IMR-90 (cell line): ENCODE measurements at places on chromosomes 12 and 14. TPM values are rescaled to one million over a fixed set of nuclear protein-coding genes. Genes with fewer than 3 reads are reported as not detected.

- no peak for DNase-seq
Measured at GRCh38 chr12:102913453-102914226, 3.4 kb downstream of the PAH start.

- DNase-seq, result no peak
Measured at GRCh38 chr14:101134851-101135433, 231.4 kb upstream of the RTL1 start.

DNA sequence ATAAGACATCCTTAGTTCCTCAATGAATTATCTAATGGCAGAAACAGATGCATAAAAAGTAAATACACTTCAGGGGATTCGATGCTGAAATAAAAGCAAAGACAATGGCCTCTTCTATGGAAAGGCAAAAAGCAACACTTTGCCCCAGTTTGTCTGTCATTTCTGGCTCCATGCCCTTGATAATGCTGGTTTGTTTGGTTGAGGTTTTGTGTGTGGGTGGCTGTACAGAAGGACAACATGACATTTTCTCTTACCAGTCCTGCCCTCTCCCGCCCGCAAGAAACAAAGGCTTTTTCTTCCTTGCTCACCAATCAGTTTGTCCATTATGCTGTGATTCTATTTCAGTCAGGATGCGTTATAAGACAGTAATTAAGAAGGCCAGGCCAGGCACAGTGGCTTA is 18.1 kb upstream of the WDR89 start:
- peak; percentile 10 for DNase-seq

- DNase-seq, result no peak
Measured at GRCh38 chr12:30525171-30525570, 170.5 kb downstream of the IPO8 start.

DNA sequence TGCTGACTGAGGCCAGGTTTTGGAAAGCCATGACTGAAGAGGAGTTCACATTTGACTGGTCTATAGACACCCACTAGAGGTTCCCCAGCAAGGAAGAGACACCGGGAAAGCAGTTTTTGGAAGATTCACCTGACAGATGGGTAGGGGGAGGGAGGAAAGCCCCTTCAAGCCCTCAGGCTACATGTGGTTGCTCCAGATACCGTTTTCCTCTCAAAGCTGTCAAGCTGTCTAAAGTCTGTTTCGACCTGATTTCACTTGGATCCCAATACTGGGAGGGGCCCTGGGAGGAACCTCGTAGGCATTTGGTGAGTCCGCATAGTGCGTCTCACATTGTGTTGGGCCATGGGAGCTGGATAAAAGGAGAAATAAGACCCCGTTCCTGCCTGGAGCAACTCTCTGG is 1.7 kb upstream of the LRP1 start:
- DNase-seq, result no peak

- DNase-seq, result no peak
Measured at GRCh38 chr14:69073915-69074314, 79.0 kb downstream of the DCAF5 start.

DNA sequence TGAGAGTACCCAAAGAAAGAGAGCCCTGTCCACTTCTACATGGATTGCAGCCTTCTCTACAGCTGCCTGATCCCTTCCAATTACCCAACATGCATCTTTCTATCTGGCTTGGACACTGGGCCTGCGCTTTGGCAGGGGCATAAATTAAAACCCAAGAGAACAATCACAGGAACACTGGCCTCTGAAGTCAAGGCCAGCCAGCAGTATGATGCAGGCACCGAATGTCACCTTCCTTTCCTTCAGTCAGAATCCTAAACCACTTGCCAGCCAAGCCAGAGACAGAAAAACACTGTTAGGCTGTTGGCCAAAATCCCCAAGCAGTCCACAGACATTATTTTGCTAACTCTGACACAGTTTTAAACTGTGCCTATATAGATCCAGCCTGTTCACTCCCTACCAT is 113.7 kb downstream of the DUSP6 start:
- no peak for DNase-seq

DNA sequence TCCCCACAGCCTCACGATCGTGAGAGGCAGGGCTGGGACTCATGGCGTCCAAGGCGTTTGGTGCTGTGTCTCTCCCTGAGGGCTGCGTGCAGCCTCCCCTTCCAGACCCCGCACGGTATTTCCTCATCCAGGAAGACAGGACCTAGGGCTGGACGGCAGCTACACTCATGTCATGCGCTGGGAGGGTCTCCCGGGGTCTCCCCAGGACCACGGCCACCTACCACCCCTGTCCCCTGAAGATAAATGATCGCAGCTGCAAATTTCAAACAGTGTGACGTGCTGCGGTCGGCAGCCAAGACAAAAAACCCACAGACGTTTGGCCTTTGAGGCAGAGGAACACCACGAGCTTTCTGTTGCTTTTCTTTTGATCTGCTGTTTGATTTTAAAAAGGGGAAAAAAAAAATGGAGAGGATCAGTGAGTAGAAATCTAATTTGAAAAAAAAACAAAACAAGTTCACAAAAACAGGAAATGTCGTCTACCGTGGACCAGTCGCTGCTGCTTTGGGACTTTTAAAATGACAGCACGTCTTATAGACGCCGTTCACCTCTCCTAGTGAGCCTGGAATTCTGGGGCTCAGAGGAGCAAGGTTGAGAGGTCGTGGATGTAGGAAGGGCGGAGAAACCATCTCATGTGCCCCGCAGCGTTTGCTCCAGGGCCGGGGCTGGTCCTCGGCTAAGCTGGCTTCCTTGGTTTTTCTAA is 237.6 kb downstream of the SLC41A2 start:
- peak; percentile 47 for DNase-seq

DNA sequence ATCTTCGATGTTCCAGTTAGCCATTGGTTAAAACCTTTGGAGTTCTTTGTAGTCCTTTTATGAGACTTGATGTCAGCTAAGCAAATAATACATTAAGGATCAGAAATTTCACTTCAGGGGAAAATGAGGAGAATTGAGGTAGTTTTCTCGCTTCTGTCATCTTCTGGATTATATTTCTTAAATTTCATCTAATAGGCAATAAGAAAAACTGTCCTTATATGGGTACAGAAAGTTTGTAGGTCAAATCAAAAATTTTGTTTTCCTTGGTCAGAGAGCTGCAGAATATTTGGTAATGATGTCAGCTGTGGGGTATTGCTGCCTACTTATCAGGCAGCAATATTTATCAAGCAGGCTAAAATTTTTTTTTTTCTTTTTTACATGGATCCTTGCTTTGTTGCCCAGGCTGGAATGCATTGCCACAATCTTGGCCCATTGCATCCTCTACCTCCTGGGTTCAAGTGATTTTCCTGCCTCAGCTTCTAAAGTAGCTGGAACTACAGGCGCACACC is 37.1 kb downstream of the RIMKLB start:
- peak; percentile 19 for DNase-seq

DNA sequence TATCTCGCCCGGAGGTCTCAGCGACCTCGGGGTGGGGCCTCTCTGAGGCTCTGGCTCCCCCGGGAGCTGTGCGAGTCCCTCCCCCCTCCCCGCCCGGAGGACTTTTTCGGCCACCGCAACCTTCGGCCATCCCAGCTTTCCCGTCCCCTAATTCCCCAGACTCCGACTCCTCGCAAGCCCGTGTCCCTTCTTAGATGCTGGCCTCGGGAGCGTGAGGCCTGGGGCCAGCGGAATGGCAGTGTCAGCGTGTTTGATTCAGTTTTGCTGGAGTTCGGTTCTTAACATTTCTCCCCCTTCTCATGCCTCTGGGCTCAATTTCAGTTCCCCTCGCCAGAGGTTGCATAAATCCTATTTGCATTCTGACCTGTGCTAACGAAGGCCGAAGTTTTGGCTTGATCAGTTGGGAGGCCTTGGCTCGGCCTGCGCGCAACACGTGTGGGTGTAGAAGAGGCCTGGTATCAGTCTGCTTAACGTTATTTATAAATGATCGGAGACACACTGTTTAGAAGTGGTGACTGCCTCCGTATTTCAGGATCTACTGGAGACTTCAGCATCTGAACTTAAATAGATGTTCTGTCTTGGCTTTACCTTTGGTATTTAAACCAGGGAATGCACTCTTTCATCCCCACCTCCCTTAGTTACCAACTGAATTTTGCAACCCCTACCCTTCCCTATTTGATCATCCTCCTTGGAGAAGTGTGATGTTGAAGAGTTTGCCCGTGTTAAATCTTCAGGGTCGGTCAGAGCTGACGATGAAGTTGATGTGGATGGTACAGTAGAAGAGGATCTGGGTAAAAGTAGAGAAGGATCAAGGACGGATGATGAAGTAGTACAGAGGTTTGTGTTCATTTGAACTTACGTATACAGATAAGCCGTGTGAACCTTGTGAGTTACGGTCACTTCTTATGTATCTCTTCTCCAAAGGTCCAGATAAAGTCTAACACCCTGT is 851 bp downstream of the HSP90B1 start:
- DNase-seq, result peak; percentile 30

DNA sequence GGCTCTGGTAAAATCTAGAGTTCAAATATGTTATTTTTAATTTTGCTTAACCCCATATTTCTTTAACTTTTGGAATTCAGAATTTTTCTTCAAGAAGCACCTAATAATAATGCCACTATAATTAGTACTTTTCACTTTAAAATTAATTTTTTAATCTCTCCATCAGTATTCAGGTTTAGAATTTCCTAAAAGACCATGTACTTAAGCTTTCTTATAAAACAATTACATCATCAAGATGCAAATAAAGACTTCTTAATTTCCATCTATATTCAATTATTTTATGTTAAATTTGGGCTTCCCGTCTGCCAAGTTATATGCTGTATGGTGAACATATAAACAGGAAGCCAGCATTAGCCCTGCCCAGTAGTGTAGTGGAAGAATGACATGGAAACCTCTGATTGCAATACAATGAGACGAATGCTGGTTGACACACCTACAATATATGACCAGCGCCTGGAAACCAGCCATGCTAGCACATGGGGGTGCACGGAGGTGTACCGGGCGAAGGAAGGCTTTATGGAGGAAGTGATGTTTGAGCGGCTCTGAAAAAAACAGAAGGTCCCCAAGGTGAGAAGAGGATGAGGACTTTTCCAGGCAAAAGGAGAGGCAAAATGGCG is 82.2 kb downstream of the LLPH start:
- no peak for DNase-seq

DNA sequence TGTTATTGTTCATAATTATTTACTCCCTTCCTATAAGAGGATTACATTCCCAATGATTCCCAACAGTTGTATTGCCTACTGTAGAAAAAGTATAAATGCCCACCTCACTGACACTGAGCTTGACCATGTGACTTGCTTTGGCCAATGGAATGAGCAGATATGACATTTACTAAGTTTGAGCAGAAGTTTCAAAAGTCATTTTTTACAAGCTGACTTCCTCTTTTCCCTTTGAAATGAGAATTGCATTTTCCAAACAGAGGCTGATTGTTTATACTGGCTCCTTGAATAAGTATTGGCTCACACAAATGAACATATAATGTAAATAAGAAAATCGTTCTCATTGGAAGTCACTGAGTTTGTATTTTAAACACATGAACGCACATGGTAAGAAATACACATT is 116.4 kb upstream of the LRFN5 start:
- no peak for DNase-seq

GRCh38 chr12:90515199-90516175 is 439.5 kb downstream of the CCER1 start:
- DNase-seq, result peak; percentile 56

- DNase-seq, result no peak
Measured at GRCh38 chr14:54698966-54699530, 132.1 kb downstream of the SAMD4A start.

DNA sequence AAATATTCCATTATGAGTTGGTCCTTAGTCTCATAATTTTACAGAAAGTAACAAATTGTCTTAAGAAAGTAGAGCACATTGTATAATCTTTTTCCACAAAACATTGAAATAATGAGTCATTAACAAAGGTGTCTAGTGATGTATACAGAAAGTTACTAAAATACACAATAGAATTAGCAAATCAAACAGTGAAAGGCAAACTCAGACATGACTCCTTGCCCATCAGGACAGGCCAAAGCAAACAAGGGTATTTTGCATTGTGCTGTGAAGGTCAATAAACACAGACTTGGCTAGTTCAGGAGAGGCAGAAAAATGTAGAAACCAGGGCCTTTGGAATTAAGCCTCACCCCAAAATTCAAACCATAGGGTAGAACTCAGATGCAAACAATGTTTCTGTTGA is 37.3 kb downstream of the SIX4 start:
- no peak for DNase-seq

GRCh38 chr14:61489932-61490331 is 168.6 kb downstream of the PRKCH start:
- no peak for DNase-seq

GRCh38 chr14:29351996-29352705 is 575.5 kb downstream of the PRKD1 start:
- no peak for DNase-seq

GRCh38 chr12:42507565-42507964 is 82.0 kb downstream of the PRICKLE1 start:
- no peak for DNase-seq

GRCh38 chr12:64782191-64782876 is 23.1 kb upstream of the GNS start:
- DNase-seq, result no peak

- peak; percentile 52 for DNase-seq
Measured at GRCh38 chr14:63853831-63854293, 1.1 kb downstream of the SYNE2 start.

DNA sequence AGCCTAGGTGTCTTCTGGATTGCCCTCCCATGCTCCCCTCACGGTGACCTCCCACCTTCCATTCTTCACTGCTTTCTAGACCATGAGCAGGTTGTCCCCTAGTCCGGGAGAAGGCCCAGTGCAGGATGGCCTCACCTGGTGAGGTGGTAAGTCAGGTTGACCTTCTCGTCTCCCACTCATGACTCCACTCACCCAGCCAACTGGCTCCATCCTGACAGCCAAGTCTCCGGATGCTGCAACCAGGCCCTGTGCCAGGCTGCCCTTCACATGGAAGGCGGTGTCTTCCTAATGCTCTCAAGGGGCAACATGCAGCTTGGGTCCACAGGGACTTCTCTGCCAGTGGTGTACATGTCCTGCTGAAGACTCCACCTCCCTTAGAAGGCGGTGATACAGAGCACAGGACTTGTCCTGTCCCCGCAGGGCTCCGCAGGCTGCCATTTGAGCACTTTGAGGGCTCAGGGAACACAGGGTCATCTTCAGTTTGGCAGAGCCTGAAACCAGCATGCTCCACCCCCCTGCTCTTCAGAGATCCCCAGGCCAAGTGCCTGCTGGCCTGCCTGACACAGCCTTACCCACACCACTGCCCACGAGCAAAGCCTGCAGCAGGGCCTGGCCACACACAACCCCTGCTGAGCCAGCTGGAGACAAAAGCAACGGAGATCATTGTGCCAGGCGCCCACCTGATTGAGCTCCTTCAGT is 25.4 kb downstream of the BATF start:
- DNase-seq, result no peak

- DNase-seq, result peak; percentile 96
Measured at GRCh38 chr14:68146818-68147217, 327.2 kb downstream of the RAD51B start.

DNA sequence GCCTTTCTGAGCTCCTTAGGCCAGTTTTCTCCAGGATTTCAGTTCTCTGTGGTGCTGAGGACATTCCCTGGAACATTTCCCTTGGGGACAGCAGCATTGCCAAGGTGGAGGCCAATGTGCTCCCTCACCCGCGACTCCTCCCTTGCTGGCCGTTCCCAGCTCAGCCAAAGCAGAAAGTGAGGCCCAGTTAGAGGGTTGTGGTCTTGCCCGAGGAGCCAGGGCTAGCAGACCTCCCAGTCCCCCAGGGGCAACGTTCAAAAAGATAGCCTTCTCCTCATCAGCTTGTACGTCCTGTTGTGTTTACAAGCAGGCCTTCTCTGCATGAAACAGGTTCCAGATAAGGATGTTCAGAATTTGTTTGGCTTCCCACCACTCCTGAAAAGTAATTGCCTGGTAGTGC is 78.4 kb downstream of the SSPN start:
- no peak for DNase-seq

GUCY2C gene
- polyA plus RNA-seq, result not detected in 2 replicates

SYCP3 gene
- 0.07 TPM in 1 of 2 replicates, not detected in the other for polyA plus RNA-seq

DAO gene
- polyA plus RNA-seq, result not detected in 2 replicates

DBX2 gene
- not detected in 2 replicates for polyA plus RNA-seq

CLEC7A gene
- not detected in 2 replicates for polyA plus RNA-seq

ACOT2 gene
- 33.1 and 34.9 TPM in 2 replicates for polyA plus RNA-seq

MAGOHB gene
- polyA plus RNA-seq, result 15.6 and 20.3 TPM in 2 replicates
